ENCODE measurements at places on chromosomes 6 and 20.

- no peaks in the 10 kb centered on the region for H3K4me1 ChIP-seq
- H3K27me3 ChIP-seq = no peaks in the 10 kb centered on the region
- no peak overlapping the region for H3K4me3 ChIP-seq
- H3K27ac ChIP-seq = no peak overlapping the region
Observed at GRCh38 chr6:111718990-111719389, 113.3 kb upstream of the TRAF3IP2 start.

GRCh38 chr6:127938701-127939100, 37.8 kb upstream of the THEMIS start:
- H3K4me3 ChIP-seq = no peak overlapping the region
- no peaks in the 10 kb centered on the region for H3K27me3 ChIP-seq
- H3K36me3 ChIP-seq = no peaks in the 10 kb centered on the region
- no peak overlapping the region for H3K27ac ChIP-seq
- no peaks in the 10 kb centered on the region for H3K4me1 ChIP-seq
- DNase-seq = no peak

DNA sequence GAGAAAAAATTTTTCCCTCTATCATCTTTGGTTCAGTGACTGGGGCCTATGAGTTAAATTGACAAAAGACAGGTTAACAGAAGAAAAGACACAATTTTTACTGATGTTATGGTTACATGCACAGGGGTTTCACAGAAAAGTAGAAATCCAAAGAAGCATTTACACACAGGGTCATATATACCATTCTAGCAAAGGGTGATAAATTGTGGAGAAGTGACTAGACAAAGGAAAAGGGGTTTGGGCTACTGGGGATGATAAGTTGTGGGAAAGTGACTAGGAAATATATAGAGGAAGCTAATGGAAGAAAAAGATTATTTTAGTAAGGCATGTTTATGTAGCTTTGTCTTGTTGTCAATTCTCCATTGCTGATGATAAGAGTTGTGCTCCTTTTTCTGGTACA, 276.7 kb upstream of the JARID2 start:
- no peaks in the 10 kb centered on the region for H3K27me3 ChIP-seq
- DNase-seq = no peak
- H3K36me3 ChIP-seq = no peaks in the 10 kb centered on the region
- H3K27ac ChIP-seq = no peak overlapping the region

GRCh38 chr6:33018904-33019303, 9.5 kb upstream of the HLA-DOA start:
- no peaks in the 10 kb centered on the region for H3K36me3 ChIP-seq
- H3K27me3 ChIP-seq = no peaks in the 10 kb centered on the region
- peak overlapping the region; percentile 24 for H3K4me3 ChIP-seq
- H3K27ac ChIP-seq = peak overlapping the region; percentile 86
- no peak for DNase-seq

- no peaks in the 10 kb centered on the region for H3K27me3 ChIP-seq
- H3K27ac ChIP-seq = peak overlapping the region; percentile 65
- DNase-seq = no peak
Observed at GRCh38 chr6:119626884-119627619, 277.5 kb upstream of the MAN1A1 start.

GRCh38 chr6:139577763-139578604, 203.5 kb upstream of the CITED2 start:
- peak overlapping the region; percentile 13 for H3K27ac ChIP-seq
- peaks cover 10% of the 10 kb centered on the region for H3K4me1 ChIP-seq
- H3K4me3 ChIP-seq = no peak overlapping the region
- no peaks in the 10 kb centered on the region for H3K27me3 ChIP-seq
